ENCODE measurements at places on chromosomes 1 and 21. TPM values are rescaled to one million over a fixed set of nuclear protein-coding genes. Genes with fewer than 3 reads are reported as not detected.
A peak's percentile ranks its signal among the peaks of the same experiment; 100 is the strongest.

The CRYBG2 gene
- polyA plus RNA-seq = 1.1 TPM

The SEMA6C gene
- 29.8 TPM for polyA plus RNA-seq

The LRRIQ3 gene
- 2.8 TPM for polyA plus RNA-seq

The TSSK3 gene
- polyA plus RNA-seq = 4.2 TPM

The SLAMF9 gene
- polyA plus RNA-seq = not detected

The RGS7 gene
- 5.8 TPM for polyA plus RNA-seq

The TMEM201 gene
- 19.1 TPM for polyA plus RNA-seq

The RYR2 gene
- polyA plus RNA-seq = 1.2 TPM

The VSIG8 gene
- 1.2 TPM for polyA plus RNA-seq

The RASSF5 gene
- 5.0 TPM for polyA plus RNA-seq

- DNase-seq = no peak
Measured at GRCh38 chr1:93824834-93825233, 54.2 kb downstream of the DNTTIP2 start.

DNA sequence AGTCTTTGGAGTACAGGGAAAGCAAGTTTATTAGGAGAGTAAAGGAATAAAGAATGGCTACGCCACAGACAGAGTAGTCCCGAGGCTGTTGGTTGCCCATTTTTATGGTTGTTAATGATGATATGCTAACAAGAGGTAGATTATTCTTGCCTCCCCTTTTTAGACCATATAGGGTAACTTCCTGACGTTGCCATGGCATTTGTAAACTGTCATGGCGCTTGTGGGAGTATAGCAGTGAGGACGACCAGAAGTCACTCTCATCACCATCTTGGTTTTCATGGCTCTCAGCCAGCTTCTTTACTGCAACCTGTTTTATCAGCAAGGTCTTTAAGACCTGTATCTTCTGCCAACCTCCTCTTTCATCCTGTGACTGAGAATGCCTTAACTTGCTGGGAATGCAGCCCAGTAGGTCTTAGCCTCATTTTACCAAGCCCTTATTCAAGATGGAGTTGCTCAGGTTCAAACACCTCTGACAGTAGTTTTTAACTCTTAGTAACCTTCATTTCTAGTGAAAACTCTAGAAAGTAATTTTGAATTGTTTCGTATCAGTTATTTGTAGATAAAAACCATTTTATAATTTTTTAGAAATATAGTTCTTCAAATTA, 26.2 kb downstream of the TCP10L start:
- no peak for DNase-seq

- DNase-seq = no peak
Measured at GRCh38 chr1:55735106-55735505, 519.9 kb upstream of the USP24 start.

DNA sequence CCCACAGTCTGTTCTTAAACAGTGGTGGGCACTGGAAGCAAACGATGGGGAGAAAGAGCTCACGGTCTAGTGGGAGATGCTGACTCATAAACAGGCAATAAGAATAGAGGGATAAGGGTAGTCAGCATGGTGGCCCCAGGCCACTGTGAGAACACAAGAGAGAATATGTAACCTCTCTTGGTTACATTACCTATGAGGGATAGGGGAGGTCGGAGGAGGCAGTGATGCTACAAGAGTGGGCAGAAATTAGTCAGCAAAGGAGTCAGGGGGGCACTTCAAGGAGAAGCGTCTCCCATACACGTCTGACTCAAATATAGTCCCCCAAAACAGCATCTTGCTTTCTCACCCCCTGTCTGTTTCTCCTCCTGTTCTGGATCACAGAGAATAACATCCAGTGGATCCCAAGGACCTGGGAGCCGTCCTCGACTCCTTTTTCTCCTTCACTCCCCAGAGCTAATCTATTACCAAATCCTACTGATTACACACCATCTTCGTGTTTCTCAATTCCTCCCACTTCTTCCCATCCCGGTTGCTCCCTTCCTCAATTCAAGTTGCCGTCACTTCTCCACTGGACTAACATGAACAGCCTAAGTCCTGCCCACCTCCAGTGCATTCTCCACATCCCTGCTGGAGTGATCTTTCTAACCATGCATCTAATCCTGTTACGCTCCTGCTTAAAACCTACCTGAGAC, 2.1 kb downstream of the SLAMF8 start:
- no peak for DNase-seq

GRCh38 chr21:37199057-37199924, 67.8 kb downstream of the VPS26C start:
- no peak for DNase-seq

DNA sequence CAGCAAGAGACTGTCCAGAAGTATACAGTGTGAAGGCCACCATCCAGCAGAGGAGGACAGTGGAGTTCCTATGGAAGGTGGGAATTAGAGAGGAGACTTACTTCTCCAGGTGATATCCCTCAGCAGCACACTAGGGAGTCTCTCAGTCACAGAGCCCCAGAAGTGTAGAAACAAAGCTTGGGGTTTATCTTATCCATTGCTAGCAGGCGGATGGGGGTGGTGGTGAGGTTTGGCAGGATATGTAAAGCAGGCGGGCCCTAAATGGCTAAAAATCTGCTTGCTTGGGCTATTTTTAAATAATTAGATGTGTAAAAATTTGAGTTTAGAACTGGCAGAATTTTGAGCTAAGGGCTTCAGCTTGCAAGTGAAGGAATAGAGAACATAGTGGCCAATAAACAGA, 50.1 kb upstream of the RGS18 start:
- DNase-seq = no peak

GRCh38 chr1:155527677-155528076, 34.9 kb downstream of the ASH1L start:
- DNase-seq = no peak

DNA sequence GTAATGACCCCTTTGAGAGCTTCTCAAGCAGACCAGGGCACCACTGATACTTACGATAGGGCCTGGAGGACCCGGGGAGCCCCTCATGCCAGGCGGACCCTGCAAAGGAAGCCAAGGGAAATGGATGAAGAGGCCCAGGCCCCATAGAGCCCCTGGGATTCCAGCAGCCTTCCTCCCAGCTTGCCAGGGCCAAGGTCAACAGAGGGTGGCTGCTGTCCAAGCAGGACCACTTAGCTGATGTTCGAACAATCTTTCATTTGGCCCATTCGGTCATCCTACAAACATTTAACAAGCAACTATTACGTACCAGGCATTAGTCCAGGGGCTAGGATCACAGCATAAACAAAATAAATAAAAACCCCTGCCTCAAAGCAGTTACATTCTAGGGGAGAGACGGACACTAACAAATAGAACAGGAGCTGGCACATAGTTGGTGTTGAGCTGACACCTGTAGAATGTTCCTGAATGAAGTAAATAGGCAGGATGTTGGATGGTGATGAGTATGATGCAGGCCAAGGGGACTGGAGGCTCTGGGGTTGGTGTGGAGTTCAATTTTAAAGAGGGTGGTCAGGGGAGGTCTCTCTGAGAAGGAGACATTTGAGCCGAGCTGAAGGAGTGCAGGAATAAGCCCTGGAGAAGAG, 27.0 kb upstream of the PEF1 start:
- no peak for DNase-seq

DNA sequence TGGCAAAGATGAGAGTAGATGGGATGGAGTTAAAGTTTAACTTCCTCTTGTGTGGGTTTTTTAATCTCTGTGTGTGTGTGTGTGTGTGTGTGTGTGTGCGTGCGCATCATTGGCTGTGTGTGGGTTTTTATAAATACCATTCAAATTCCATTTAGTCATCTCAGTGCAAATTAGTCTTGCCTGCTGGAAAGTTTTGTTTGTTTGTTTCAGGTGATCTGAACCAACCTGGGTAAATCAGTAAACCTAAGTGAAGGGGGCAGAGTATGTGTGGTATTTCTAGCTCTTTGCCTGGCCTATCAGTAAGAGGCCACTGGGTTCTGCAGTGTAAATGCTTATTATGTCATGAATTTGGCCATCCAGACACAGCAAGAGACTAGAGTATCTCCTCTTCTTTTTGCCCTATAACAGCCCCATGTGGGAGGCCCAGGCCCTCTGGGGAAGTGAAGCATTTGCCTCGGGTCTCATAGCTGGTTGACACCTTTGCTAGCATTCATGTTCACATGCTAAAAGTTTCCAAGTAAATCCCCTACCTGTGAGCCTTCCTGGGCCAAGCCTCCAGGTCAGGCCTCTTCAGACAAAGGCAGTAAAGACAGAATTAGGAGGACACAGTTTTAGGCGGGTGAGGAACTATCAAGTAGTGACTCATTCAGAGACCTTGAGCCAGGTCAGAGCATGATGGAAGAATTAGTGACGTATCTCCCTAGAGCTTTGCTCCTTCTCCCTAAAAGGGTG, 14.7 kb downstream of the INTS3 start:
- DNase-seq = no peak

- no peak for DNase-seq
Measured at GRCh38 chr1:5502311-5503194, 489.7 kb downstream of the NPHP4 start.

DNA sequence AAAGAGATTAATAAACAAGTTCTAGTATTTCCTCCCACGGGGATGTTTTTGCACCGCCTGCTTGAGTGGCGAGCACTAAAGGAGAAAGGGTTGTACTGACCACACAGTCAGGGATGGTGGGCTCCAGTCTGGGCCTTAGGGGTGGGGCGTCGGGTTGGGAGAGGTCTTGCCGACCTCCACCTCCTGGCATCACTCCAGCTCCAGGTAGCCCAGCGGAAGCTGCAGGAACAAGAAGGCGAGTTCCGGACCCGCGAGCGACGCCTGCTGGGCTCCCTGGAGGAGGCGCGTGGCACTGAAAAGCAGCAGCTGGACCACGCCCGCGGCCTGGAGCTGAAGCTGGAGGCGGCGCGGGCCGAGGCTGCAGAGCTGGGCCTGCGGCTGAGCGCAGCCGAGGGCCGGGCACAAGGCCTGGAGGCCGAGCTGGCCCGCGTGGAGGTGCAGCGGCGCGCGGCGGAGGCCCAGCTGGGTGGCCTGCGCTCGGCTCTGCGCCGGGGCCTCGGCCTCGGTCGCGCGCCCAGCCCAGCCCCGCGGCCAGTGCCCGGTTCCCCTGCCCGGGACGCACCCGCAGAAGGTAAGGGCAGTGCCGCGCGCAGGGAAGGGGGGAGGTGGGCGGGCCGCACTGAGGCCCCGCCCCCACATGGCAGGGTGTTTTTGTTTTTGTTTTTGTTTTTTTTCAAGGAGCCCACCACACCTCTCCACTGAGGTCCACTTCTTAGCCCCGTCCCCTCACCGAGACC, 19.7 kb downstream of the MFAP2 start:
- DNase-seq = peak; percentile 77

DNA sequence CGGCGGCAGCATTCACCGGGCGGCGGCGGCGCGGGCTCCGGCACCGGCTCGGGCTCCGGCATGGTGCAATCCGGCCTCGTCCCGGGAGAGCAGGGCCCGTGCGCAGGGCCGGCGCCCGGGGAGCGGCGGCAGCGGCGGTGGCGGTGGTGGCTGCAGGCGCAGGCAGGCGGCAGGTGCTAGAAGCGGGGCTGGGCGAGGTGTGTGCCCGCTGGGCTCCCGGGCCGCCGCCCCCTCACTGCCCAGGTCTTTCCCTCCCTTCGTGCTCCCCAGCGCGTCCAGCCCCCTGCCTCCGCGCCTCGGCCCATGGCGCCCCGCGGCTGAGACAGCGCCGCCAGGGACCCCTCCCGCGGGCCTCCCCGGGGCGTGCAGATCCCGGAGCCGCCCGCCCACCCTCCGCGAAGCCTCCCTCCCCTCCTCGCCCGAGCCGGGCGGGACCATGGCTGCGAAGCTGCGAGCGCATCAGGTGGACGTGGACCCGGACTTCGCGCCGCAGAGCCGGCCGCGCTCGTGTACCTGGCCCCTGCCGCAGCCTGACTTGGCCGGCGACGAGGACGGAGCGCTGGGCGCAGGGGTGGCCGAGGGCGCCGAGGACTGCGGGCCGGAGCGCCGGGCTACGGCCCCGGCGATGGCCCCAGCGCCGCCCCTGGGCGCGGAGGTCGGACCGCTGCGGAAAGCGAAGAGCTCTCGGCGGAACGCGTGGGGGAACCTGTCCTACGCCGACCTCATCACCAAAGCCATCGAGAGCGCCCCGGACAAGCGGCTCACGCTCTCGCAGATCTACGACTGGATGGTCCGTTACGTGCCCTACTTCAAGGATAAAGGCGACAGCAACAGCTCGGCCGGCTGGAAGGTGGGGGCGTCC, 492 bp downstream of the FOXO6 start:
- no peak for DNase-seq

- DNase-seq = no peak
Measured at GRCh38 chr1:160779626-160780397, 16.2 kb upstream of the LY9 start.

- no peak for DNase-seq
Measured at GRCh38 chr1:8115769-8116167, 89.7 kb upstream of the ERRFI1 start.

DNA sequence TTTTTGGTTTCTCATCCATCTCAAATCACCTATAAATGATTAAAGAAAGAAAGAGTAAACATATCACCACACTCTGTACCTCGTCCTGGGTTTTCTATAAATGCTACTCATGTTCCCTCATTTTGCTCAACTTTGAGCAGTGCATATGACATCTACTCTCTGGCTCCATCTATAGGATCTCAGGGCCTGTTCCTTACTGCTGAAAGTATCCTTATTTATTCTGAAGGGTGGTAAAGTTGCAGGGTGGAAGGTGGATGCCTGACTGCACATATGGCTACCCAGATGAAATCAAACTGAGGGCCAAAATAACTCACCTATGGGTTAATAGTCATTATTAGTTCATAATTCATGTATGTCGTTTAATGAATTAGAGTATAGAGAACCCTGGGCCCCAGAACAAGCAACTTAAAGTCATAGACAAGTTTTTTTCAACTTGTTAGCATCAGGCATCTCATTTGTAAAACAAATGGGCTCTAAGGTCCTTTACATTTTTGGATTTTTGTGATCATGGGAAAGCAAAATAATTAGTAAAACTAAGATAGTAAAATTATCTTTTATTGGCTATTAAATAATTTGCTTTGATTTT, 46.5 kb downstream of the NCF2 start:
- peak; percentile 37 for DNase-seq

DNA sequence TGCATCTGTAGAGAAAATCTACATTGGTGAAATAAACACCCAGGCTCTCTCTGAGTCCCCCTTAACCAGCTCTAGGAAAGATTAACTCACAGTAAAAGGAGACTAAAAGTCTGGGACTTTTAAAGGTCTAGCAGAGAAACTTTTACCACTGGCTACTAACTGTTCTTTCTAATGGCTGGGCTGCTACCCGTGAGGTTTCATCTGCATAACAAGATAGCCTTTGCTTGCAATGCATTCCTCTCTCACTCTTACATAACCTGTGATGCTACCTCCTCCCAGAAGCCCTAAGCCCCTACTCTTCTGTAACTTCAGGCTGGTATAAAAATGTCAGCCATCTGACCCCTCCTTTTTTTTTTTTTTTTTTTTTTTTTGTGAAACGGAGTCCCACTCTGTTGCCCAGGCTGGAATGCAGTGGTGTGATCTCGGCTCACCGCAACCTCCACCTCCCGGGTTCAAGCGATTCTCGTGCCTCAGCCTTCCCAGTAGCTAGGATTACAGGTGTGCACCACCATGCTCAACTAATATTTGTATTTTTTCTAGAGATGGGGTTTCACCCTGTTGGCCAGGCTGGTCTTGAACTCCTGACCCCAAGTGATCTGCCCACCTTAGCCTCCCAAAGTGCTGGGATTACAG, 344.2 kb downstream of the RGS7 start:
- DNase-seq = no peak

DNA sequence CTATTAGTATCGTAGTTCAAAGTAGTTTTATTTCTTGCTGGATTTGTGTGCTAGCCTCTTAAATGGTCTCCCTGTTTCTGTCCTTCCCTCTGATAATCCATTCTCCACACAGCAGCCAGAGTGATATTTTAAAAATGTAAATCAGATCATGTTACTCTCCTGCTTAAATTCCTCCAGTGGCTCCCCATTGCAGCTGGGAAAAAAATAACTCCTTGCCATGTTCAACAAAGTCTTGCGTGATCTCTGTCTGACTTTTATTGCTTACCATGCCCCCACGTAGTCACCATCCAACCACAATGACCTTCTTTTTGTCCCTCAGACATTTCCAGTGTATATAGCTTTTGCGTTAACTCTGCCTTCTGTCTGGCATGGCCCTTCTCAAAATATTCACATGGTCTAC, 178.8 kb downstream of the FGGY start:
- DNase-seq = no peak

All from renal cortex interstitium (tissue), 15 donors.